ENCODE measurements at places on chromosomes 4 and X. TPM values are rescaled to one million over a fixed set of nuclear protein-coding genes. Genes with fewer than 3 reads are reported as not detected.

DNA sequence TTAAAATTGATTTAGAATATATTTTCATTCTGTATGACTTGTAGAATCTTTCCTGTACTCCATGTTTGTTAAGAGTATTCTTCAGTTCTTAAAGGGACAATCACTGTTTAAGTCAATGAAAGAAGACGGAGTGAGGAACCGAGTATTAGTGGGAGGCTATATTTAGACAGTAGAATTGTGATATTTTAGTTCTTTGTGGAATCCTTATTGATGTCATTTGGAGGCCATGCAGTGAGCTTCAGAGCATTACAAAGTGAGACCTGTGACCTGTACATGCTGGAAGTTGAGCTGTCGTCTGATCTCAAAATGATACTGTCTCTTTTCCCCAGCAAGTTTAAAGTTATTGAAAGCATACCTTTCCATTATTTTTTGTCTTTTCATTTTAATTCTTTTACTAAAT lies 394.7 kb downstream of the GALNTL6 start:
- H3K4me3 ChIP-seq: no peak overlapping the region
- H3K4me1 ChIP-seq: no peaks in the 10 kb centered on the region
- no peaks in the 10 kb centered on the region for H3K36me3 ChIP-seq
- H3K27ac ChIP-seq: no peak overlapping the region
- no peak for DNase-seq
- no peaks in the 10 kb centered on the region for H3K27me3 ChIP-seq

DNA sequence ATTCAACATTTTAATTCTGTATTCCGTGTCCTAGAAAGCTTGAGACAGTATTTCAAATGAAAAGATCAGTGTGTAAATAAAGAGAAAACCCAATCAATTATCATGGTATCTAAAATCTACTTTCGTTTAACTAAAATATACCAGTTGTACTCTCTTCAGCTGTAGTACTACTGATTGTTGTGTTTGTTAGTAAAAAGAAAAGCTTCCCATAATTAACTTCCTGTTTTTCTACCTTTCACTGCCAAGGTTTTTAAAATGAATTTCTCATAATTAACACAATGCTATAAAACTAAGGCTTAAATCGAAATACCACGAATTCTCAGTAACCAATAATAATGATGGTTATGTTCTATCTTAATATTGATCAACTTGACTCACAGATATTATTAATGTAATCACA lies 37.4 kb downstream of the PPP3CA start:
- peaks cover 17% of the 10 kb centered on the region for H3K4me1 ChIP-seq
- H3K4me3 ChIP-seq: no peak overlapping the region
- no peaks in the 10 kb centered on the region for H3K36me3 ChIP-seq
- no peak for DNase-seq
- H3K27ac ChIP-seq: no peak overlapping the region

DNA sequence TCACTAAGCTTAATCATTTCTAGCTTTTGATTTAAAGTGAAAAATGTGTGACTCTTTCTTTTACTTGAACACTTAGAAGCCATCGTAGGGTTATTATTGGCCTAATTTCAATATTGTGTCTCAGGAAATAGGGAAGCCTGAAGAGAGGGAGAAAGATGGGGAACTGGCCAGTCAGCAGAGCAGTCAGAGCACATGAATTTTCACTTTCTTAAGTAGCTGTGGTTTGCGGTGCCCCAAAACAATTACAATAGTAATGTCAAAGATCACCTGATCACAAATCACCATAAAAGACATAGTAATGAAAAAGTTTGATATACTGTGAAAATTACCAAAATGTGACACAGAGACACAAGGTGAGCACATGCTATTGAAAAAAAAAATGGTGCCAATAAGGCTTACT lies 45.5 kb downstream of the CENPC start:
- H3K27ac ChIP-seq: no peak overlapping the region
- no peak for DNase-seq
- H3K27me3 ChIP-seq: no peaks in the 10 kb centered on the region
- H3K36me3 ChIP-seq: peaks cover 37% of the 10 kb centered on the region

CCDC158 gene
- total RNA-seq: not detected

FAM3A gene
- total RNA-seq: 39.6 TPM

- H3K4me1 ChIP-seq: no peaks in the 10 kb centered on the region
- H3K4me3 ChIP-seq: no peak overlapping the region
- no peak for DNase-seq
Measured at GRCh38 chr4:101961144-101961543, 170.6 kb downstream of the BANK1 start.

GRCh38 chr4:141238186-141238585 lies 17.5 kb downstream of the ZNF330 start:
- peaks cover 20% of the 10 kb centered on the region for H3K36me3 ChIP-seq
- H3K27me3 ChIP-seq: no peaks in the 10 kb centered on the region
- no peak for DNase-seq
- no peak overlapping the region for H3K27ac ChIP-seq
- H3K4me3 ChIP-seq: no peak overlapping the region

ARHGEF6 gene
- 43.4 TPM for total RNA-seq

GRCh38 chr4:186204103-186204559 lies 12.8 kb downstream of the CYP4V2 start:
- H3K27ac ChIP-seq: no peak overlapping the region
- peak overlapping the region; percentile 18 for H3K4me3 ChIP-seq
- peak; percentile 50 for DNase-seq
- no peaks in the 10 kb centered on the region for H3K27me3 ChIP-seq

DNA sequence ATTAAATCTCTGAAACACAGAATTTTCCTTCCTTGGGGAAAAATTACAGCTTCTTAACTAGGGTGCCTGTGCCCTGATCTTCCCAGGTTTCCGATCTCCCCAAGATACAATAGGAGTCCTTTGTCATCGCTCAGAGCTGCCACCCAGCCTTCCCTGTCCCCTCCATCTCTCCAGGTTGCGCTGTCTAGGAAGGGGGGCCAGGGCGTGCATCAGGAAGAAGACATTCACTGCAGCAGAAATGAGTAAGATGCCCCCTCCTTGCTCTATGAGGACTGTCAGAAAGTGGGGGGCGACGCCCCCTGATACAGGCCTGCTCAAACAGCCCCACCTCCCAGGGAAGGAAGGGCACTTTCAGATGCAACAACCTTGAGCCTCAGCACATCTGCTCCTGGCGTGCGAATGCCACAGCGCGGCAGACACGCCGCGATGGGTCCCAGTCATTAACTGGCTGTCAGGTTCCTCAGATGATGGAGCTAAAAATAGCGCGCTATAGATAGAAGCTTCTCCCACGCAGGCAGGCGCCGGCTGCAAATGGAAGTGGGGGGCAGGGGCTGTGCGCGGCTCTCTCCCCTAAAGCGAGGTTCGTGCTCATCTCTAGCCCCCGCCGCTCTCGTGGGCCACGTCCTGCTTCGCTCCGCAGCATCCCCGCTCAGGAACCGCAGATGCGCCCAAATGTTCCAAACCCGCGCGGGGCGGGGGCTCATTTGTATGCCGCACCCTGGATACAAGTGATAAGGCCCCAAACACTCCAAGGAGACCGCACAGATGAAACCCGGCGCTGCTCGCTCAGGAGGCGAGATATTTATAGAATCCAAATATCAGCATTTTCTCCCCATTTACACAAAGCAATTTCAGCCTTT lies 57.6 kb upstream of the LGI2 start:
- no peak for DNase-seq
- no peak overlapping the region for H3K27ac ChIP-seq
- no peak overlapping the region for H3K4me3 ChIP-seq
- no peaks in the 10 kb centered on the region for H3K4me1 ChIP-seq
- H3K27me3 ChIP-seq: no peaks in the 10 kb centered on the region

DNA sequence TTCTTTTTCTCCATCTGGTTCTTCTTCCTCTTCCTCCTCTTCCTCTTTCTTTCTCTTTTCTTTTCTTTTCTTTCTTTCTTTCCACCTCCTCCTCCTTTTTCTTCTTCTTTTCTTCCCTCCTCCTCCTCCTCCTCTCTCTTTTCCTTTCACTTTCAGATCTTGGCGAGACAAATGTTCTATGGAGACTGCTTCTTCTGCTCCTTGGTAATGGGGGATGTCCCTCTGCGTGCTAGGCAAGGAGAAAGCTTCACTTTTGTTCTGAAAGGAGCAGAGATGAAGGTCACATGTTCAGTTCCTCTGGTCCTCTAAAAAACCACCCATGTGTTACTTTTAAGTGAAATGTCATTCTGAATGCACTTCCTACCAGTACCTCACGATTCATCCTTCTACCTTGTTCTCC lies 33.2 kb downstream of the NBDY start:
- H3K36me3 ChIP-seq: no peaks in the 10 kb centered on the region
- DNase-seq: peak; percentile 18
- H3K27ac ChIP-seq: peak overlapping the region; percentile 99
- no peaks in the 10 kb centered on the region for H3K27me3 ChIP-seq
- no peak overlapping the region for H3K4me3 ChIP-seq

TRPC5OS gene
- total RNA-seq: not detected

PITX2 gene
- not detected for total RNA-seq

GRCh38 chr4:22430626-22431025 lies 85.2 kb downstream of the ADGRA3 start:
- no peaks in the 10 kb centered on the region for H3K36me3 ChIP-seq
- H3K4me1 ChIP-seq: no peaks in the 10 kb centered on the region

DNA sequence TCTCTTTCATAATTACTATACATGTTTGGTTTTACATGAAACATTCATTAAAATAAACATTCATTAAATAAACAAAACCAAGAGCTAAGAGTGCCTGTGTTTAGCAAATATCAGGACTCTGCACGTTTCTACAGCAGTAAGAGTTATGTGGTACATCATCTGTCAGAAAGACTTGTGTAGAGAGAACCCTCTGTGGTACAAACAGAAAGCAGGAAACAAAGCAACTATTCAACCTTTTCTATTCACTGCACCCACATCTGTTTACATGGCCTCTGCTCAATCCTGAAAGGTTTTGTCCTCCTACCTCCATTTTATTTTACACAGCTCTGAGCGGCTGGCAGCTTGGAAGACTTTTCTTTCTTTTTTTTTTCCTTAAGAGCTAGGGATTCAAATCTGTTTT lies 90.7 kb upstream of the PCDH18 start:
- no peaks in the 10 kb centered on the region for H3K4me1 ChIP-seq
- DNase-seq: no peak
- no peak overlapping the region for H3K27ac ChIP-seq
- H3K4me3 ChIP-seq: no peak overlapping the region

- DNase-seq: no peak
- H3K27me3 ChIP-seq: peaks cover 5% of the 10 kb centered on the region
- H3K36me3 ChIP-seq: no peaks in the 10 kb centered on the region
- H3K4me1 ChIP-seq: no peaks in the 10 kb centered on the region
- no peak overlapping the region for H3K4me3 ChIP-seq
Measured at GRCh38 chr4:108731006-108731405, 31.8 kb downstream of the ETNPPL start.

TLR2 gene
- total RNA-seq: 5.4 TPM

DNA sequence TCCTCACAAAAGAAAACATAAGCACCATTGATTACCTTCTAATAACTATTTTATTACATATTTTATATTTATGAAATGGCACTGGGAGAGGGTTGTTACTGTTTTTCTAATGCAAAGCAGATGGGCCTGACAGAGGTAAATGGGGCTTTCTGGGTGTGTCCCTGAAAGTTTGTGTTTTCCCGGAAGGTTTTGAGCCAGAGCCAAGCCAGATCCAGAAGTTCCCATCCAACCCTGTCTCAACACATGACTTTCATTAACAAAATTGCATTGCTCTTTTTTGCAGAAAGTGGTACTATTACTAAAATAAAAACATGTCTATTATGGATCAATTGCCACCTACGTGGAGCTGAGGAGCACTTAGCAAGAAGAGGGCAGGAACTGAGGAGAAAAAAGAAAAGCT lies 181.3 kb downstream of the RAB28 start:
- no peaks in the 10 kb centered on the region for H3K36me3 ChIP-seq

DNA sequence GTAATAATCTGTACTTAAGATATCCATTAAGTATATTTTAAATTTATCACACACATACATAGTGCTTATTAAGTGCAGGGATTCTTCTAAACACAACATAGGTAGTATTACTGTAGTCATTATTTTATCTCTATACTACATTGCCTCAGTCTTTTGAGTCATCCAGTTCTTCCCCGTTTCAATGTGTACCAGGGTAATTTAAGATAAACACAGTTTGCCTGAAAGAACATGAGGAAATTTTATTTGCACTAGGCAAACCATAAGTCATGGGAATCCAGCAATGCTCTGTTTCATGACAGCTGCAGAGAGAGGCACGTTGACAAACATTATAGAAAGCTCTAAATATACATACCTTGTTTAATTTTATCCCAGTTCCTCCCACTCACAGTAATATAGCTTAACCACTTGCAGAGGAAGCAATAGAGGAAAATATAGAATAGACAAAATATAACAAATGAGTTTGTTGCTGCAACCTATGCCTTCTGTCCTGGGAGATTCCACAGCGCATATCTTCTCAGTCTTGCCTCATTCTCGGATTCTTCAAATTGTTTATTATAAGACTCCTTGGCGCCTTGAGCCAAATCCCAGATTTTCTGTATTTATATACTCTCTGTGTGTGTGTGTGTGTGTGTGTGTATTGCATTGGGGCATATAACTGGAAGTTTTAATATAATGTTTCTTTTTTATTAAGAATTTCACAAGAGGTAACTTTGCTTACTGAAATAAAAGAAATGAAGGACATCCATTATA lies 258.6 kb downstream of the FAM133A start:
- no peaks in the 10 kb centered on the region for H3K36me3 ChIP-seq
- no peak for DNase-seq
- no peaks in the 10 kb centered on the region for H3K27me3 ChIP-seq
- no peak overlapping the region for H3K4me3 ChIP-seq

DNA sequence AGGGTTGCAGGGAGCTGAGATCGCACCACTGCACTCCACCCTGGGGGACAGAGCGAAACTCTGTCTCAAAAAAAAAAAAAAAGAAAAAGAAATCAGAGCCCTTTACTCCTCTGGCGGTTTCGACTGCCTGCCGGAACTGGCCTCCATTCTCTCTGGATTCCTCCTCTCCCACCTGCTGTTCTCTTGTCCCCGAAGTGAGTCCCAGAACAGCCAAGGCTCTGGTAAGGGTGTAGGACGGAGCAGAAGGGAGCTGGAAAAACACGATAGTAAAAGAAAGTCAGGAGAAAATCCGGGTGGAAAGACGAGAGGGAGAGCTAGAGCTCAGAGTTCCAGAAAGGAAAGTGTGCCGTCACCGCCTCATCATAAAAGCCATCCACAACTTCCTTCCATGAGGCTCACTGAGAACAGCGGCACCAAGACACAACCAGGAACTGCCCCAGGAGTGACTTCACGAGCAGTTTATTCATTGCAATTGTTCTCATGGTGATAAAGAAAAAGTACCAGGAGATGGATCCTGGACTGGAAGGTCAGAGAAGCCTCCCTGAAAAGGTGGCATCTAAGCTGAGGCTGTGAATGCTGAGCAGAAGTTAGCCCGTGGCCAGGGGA lies 12.3 kb downstream of the TLR3 start:
- no peaks in the 10 kb centered on the region for H3K36me3 ChIP-seq
- DNase-seq: no peak
- H3K27me3 ChIP-seq: no peaks in the 10 kb centered on the region
- no peak overlapping the region for H3K4me3 ChIP-seq

NIPAL1 gene
- total RNA-seq: 1.1 TPM

DNA sequence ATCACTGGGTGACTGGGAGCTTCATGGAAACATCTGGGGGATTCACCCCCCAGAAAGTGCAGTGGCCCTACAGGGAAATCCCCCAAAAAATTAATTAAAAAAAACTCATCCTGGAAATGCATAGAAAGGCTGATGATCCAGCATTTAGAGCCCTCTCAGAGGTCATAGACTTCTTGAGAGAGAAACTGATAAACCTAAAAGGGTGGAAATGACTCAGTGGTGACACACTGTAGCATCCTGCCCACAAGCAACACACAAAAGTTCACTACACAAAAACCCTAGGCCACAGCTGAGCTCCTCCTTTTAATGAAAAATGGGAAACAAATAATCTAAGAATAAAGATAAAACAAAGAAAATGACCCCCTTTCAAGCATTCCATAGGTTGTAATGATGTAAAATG lies 911.5 kb downstream of the GLUD2 start:
- H3K36me3 ChIP-seq: no peaks in the 10 kb centered on the region
- no peak overlapping the region for H3K4me3 ChIP-seq
- no peaks in the 10 kb centered on the region for H3K27me3 ChIP-seq
